ENCODE measurements at places on chromosomes 12 and 14. TPM values are rescaled to one million over a fixed set of nuclear protein-coding genes. Genes with fewer than 3 reads are reported as not detected.
A peak's percentile ranks its signal among the peaks of the same experiment; 100 is the strongest.

The HPD gene
- 620 TPM for total RNA-seq

DNA sequence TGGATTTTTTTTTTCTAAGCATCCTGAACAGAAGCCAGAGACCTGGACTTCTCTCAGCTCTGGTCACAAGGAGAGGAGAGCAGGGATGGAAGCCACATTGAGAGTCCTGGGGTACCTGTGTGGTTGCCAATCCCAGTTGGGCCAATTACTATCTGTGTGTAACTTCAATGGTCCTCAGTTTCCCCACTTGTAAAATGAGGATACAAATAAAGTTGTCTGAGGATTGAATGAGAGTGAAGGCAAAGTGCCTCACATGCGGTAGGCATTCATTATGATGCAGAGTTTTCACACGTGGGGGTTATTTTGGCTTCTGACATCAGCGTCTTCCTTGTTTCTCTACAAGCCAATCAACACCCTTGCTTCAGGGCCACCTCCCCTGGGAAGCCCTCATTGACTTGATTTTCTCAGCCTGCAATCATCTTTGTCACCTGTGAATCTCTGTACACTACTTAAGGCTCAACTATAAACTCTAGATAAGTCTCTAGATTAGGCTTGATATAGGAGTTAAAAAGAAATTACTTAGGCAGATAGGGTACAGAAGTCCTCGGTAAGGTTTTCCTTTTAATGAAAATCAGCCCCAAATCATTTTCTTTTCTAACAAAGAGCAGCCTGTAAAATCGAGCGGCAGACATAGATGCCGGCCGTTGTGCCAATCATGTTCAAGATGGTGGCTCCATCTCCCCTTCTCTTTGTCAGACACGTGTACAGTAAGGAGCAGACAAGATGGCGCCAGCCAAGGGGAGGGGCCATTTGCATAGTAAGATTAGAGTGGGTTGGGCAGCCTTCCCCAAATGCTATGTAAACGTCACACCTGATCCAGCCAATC lies 37.8 kb upstream of the FICD start:
- DNase-seq, result no peak

The DHH gene
- 0.09 TPM for total RNA-seq

GRCh38 chr12:67667276-67668073 lies 18.9 kb downstream of the DYRK2 start:
- no peak for DNase-seq

The SLC35F4 gene
- total RNA-seq, result not detected

GRCh38 chr14:56304456-56304855 lies 186.2 kb downstream of the PELI2 start:
- no peak for DNase-seq

The A2M gene
- total RNA-seq, result 2,199 TPM

The KLRD1 gene
- 1.1 TPM for total RNA-seq

The CIDEB gene
- 142 TPM for total RNA-seq

DNA sequence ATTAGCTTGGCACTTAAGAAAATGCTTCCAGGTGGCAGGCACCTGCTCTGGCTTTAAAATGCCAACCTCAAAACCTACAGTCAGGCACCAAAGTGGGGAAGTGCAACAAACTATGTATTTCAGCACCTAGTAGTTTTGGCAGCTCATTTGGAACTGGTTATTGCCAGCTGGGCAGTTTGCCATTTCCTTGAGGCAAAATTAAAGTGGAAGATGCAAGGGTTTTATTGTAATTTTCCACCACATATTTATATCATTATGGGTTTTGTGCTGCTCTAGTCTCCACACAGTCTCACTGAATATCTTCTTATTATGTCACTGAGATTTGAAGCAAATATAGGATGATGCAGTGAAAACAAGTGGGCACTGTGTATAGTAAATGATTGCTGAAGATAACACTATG lies 117.0 kb downstream of the PRKD1 start:
- no peak for DNase-seq

GRCh38 chr14:49306152-49306751 lies 279.9 kb downstream of the RPS29 start:
- DNase-seq, result no peak

DNA sequence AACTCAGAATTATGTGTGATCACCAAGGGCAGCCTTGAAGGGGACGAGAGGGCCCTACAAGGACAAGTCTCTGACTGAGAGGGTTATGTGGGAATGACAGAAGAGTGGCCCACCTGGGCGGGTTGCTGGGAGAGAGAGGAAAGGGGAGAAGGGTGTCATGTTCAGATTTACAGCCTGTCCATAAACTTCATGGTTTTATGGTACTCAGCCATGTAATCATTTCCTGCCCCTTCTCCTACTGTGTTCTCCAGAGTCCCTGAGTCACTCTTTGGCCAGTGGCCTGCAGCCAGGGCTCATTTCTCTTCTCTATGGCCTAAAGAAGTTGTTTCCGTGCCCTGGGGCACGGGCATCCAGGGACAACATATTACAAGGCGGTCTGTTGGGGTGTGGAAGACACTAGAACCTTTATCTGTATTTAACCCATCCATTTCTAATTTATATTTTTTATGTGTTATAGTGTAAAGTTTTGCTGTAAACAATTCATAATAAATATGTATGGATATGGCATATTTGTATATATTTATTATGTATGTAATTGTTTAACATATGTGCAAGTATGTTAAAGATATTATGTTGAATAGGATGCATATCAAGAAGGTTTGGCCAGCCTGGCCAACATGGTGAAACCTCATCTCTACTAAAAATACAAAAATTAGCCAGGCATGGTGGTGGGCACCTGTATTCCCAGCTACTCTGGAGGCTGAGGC lies 26.9 kb downstream of the DDX47 start:
- no peak for DNase-seq

- peak; percentile 61 for DNase-seq
Observed at GRCh38 chr14:59189091-59189785, 771 bp downstream of the DAAM1 start.

- DNase-seq, result no peak
Observed at GRCh38 chr14:59020382-59020781, 168.1 kb upstream of the DAAM1 start.

The PXMP2 gene
- total RNA-seq, result 43.8 TPM

The TAS2R42 gene
- not detected for total RNA-seq
